AG04450 (cell line): ENCODE measurements at places on chromosomes 3 and 15. TPM values are rescaled to one million over a fixed set of nuclear protein-coding genes. Genes with fewer than 3 reads are reported as not detected.
A peak's percentile ranks its signal among the peaks of the same experiment; 100 is the strongest.

FAM107A gene
- 0.02 TPM in 1 of 2 replicates, not detected in the other for polyA plus RNA-seq

CCR3 gene
- not detected in 2 replicates for polyA plus RNA-seq

DNA sequence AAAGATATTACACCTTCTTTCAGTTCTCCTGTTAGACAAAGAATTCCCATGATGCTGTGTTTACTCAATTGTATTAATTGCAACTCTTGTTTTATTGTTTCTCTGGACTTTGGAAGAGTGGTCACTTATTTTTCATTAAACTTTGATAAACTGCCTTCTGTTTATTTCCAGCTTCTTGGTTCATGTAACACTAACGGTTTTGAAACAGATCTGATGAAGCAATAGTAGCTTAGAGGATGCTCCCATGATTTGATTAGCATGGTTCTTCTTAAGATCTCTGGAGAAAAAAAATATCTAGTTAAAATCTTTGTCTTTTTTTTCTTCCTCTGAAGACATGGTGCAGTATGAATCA lies 90.1 kb downstream of the FNDC3B start:
- no peak for DNase-seq

DNA sequence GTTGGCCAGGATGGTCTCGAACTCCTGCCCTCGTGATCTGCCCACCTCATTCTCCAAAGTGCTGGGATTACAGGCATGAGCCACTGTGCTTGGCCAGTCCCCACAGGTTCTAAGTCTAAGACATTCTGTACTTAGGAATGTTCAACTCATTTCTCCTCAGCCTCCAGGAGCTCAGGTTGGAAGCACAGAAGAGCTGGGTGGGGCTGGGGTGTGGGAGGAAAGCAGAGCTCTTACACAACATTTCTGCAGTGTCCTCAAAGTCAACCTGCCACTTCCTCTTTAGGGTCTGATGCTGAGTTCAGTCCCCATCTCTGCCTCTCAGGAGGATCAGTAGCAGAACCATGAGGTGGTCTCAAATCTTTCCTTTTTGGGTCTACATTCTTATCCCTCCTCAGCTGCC lies 75.5 kb downstream of the MRPL46 start:
- no peak for DNase-seq

NME9 gene
- polyA plus RNA-seq, result 0.19 TPM in 1 of 2 replicates, not detected in the other

NCKIPSD gene
- polyA plus RNA-seq, result 25.4 and 36.3 TPM in 2 replicates

GRCh38 chr15:83446904-83447709 lies at the start of gene SH3GL3:
Gene SH3GL3, plus strand, starts transcription at chr15:83447341. Its CDS starts 193 bp downstream, at chr15:83447534.
- DNase-seq, result no peak

- DNase-seq, result no peak
These were observed 8.0 kb downstream of the TGFBR2 start for GRCh38 chr3:30614373-30614772.

GRCh38 chr15:79953951-79954444 lies 17.0 kb downstream of the BCL2A1 start:
- peak; percentile 63 for DNase-seq

SPINT1 gene
- 0.87 and 0.94 TPM in 2 replicates for polyA plus RNA-seq

SAXO2 gene
- 3.5 and 3.6 TPM in 2 replicates for polyA plus RNA-seq

- no peak for DNase-seq
These were observed 219.9 kb downstream of the GAP43 start for GRCh38 chr3:115843206-115843605.

DNA sequence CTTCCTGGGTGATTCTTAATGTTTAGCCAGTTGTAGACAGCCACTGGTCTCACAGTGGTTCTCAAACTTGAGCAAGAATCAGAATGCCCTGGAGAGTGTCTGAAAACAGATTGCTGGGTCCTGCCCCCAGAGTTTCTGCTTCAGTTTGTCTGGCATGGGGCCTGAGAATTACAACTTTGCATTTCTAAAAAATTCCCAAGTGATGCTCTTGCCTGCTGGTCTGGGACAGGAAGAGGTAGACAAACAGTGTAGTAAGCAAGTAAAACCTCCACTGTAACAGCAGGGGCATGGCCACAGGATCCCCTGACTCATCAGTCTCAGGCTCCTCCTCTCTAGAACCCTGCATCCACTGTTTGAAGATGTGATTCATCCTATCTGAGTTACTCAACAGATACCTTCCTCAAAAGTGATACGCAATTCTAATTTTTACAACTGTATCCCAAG lies 36.5 kb downstream of the DZIP1L start:
- peak; percentile 91 for DNase-seq

ALS2CL gene
- 0.89 and 1.0 TPM in 2 replicates for polyA plus RNA-seq

GRCh38 chr3:123324880-123325765 lies 123.4 kb downstream of the SEC22A start:
- no peak for DNase-seq

ESYT3 gene
- 0.01 TPM in 1 of 2 replicates, not detected in the other for polyA plus RNA-seq

IRAK2 gene
- 7.6 and 8.9 TPM in 2 replicates for polyA plus RNA-seq

DNA sequence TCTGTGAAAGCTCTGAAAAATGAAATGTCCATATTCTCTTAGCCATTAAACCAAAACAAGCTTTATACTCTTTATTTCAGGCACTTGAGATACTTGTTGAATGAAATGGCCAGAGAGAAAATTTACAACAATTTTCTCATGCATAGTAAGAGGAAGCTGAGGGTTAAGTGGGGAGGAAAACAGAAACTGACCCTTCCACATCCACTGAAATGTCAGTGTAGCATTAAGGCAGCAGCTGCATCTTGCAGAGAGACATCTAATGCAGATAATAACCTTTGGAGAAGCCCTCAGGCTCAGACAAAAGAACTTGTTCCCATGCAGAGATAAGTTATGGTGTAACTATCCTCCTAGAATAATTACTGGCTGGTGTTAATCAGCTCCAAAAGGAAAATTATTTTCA lies 34.0 kb downstream of the ZDHHC23 start:
- no peak for DNase-seq

STRC gene
- polyA plus RNA-seq, result not detected in 2 replicates

SCG3 gene
- not detected in 2 replicates for polyA plus RNA-seq

PTH1R gene
- polyA plus RNA-seq, result 0.05 and 0.09 TPM in 2 replicates

GRCh38 chr15:49148727-49149126 lies 6.7 kb downstream of the COPS2 start:
- DNase-seq, result no peak

- DNase-seq, result no peak
These were observed 2.1 kb downstream of the ZNF609 start for GRCh38 chr15:64462492-64462891.

SECISBP2L gene
- polyA plus RNA-seq, result 41.3 and 42.7 TPM in 2 replicates

DNA sequence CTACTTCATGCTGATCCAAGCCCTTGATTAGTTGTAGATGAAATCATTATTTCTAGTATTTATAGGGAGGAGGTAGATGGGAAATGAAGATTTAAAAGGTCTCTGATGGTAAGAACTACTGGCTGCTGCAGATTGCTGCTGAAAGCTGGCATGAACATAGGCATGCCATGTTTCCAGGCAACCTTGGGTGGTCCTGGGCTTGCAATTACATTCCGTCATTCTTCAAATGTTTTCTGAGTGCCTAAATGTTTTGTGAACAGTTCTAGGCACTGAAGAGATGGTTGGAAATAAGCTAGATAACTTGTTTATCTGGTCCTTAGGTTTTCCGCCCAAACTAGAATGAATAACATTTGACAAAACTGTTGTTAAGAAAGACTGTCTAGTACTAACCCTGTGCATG lies 95.8 kb downstream of the KCNAB1 start:
- DNase-seq, result no peak

- no peak for DNase-seq
These were observed 691 bp downstream of the MAP2K1 start for GRCh38 chr15:66387163-66388042.

FBXL22 gene
- polyA plus RNA-seq, result 1.3 TPM in 2 replicates

DNA sequence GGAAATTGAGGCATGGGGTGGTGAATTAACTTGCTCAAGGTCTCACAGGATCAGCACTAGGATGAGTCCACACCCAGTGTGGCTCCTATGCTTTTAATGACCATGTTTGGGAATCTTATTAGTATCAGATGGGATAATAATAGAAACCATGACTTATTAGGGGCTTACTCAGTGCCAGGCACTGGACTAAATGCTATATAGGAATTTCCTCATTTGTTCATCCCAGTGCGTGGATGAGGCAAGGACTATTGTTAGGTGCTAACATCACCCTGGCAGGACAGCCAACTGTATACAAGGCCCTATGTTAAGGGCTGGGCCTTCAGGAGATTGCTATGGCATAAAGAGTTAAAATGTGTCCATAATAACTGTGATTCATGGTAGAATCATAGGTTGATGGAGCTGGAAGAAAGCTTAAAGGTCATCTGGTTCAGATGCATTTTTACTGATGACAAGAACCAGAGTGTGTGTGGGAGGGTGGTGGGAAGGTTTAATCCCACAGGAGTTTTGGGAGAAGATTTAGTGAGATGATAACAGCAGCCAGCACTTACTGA lies 4.7 kb upstream of the FEM1B start:
- no peak for DNase-seq

DNA sequence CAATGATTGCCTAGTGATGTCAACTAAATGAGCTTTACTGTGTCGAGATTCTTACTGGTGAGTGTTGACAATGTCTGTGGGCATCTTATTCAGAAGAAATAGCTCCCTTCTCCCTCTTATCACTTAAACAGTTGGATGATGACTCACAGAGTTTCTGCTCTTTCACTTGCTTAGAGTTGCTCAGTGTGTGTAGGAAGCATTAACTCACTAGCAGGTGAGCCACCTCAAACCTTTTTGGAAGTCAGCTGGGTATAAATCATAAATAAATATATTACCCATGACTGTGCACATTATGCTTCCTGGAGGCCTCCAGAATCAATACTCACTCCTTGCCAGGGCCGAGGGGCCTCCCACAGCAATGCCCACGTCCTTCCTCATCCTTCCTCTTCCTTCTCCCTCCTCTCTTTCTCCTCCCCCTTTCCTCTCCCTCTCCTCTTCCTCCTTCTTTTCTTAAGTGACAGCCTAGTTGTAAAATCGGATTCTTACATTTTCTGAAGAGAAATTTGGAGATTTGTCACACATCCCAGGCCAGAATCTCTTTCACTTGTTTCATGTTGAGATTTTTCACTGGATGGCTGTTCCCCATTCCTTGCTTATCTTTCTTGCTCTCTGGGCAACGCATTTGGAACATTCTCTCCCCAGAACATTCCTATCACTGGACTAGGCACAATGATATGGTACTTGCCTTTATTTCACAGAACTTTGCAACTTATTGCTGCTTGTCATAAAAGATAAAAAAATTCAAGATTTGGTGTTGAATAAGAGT lies 17.5 kb downstream of the SHC4 start:
- DNase-seq, result no peak

LSAMP gene
- polyA plus RNA-seq, result 24.1 and 25.1 TPM in 2 replicates

ERICH6 gene
- polyA plus RNA-seq, result not detected in 2 replicates

CGGBP1 gene
- polyA plus RNA-seq, result 88.1 and 109 TPM in 2 replicates

GRCh38 chr3:10599017-10599416 lies 93.6 kb upstream of the ATP2B2 start:
- DNase-seq, result no peak

DET1 gene
- 7.3 and 7.7 TPM in 2 replicates for polyA plus RNA-seq

DNA sequence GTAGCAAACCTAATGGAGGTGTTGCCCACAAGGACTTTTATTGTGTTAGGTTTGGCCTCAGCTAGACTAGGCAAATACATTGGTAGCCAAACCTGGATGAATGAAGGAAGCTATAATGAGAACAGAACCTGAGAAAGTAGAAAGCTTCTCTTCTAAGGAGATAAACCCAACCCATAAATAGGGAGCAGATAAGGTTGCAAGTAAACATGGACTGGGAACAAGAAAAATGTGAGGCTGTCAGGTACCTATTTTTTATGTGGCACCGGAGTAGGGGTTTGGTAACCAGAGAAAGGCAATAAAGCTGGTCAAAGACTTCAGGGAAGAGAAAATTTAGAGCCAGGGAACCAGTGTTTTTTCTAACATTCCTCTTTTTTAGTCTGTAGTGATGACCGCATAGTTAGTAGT lies 25.0 kb downstream of the ZNF654 start:
- no peak for DNase-seq

- DNase-seq, result no peak
These were observed 72.9 kb downstream of the RPL39L start for GRCh38 chr3:187066228-187066995.

GRCh38 chr3:17724948-17725347 lies 17.5 kb downstream of the TBC1D5 start:
- no peak for DNase-seq
